Fibroblast of upper back skin (primary cell): ENCODE measurements at places on chromosomes 5 and 9.

GRCh38 chr5:178777520-178777919 is 47.1 kb upstream of the ZNF354A start:
- no peak for DNase-seq

GRCh38 chr5:10793785-10794184 is 32.8 kb upstream of the DAP start:
- DNase-seq: peak; percentile 8

DNA sequence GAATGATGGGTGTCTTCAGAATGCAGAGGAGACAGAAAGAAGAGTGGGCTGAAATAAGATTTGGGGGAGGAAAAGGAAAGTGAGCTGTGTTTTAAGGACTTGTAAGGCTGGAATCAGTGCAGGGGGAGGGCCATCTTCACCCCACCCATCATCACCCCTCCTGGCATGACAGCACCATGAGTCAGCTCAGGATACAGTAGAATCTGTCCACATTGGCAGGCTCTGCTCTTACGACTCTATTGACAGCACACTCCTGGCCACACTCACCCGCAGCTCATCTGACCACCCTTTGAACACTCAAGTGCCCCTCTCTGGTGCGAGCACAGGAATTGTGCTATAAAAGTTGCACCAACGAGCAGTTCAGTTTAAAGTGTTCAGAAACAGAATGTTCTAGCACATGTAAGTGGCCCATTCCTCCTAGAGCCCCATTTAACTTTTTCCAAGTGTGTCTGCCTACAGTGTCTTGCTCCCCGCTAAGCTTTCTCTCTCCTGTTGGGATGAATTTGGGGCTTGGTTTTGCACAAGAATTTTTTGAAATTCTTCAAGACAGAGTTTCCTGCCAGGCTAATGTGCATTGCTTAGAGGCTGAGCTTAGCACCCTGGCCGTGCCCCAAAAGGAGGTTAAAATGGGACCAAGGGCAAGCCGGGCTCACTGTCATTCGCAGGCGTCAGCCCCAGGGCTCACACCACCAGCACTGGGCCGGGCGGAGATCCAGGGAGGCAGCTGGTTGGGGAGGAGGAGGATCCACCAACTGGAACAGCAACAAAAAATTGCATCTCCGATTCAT is 12.0 kb downstream of the ADRA1B start:
- DNase-seq: peak; percentile 85

- DNase-seq: no peak
These were observed 2.2 kb downstream of the GBGT1 start for GRCh38 chr9:133161547-133161950.

GRCh38 chr9:37676411-37676830 is 25.7 kb downstream of the FRMPD1 start:
- no peak for DNase-seq

DNA sequence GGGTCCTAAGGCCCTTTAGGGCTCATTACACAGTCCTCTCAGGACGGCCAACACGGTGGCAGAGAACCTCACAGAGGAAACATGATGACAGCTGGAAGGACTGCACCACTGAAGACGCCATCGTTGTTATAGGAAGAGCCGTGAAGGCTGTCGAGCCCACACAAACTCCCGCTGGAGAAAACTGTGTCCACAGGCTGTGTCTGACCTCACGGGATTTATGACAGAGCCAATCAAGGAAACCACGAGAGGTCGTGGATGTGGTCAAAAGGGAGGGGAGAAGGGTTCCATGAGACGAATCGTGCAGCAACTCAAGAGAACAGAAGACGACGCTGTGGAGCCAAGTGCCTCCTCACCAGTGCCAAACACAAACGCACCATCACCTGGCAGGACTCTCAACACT is 12.2 kb downstream of the QSOX2 start:
- DNase-seq: no peak

- DNase-seq: no peak
These were observed 11.3 kb downstream of the C5orf63 start for GRCh38 chr5:127061956-127062355.

- no peak for DNase-seq
These were observed 39.2 kb upstream of the BARHL1 start for GRCh38 chr9:132543251-132543650.

DNA sequence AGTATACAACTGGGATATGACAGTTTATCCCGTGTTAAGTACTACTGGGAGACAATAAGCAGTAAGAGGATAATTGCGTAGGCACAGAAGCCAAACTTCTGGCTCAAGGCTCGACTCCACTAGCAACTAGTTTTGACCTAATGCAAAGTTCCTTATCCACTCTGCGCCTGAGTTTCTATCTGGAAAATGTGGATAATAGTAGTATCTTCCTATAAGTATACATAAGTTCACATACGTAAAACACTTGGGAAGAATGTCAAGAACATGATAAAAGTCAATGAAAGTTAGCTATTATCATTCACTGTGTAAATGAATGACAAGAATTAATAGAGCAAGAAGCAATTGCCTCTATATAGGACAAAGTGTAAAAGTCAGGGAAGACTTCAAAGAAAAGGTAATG is 45.7 kb downstream of the FTMT start:
- DNase-seq: no peak

- DNase-seq: no peak
These were observed 73.2 kb downstream of the FGF1 start for GRCh38 chr5:142612494-142613270.

GRCh38 chr5:133364936-133365707 is 247.2 kb downstream of the FSTL4 start:
- DNase-seq: no peak

- no peak for DNase-seq
These were observed 156.4 kb upstream of the FTMT start for GRCh38 chr5:121695307-121695706.
